Hippocampal formation (tissue), 2 donors: ENCODE measurements at places on chromosomes 5 and 9.

GRCh38 chr9:104858271-104858670 is 69.7 kb downstream of the ABCA1 start:
- DNase-seq = no peak

- DNase-seq = no peak
These were observed 516.5 kb downstream of the KIF4B start for GRCh38 chr5:155530046-155530445.

DNA sequence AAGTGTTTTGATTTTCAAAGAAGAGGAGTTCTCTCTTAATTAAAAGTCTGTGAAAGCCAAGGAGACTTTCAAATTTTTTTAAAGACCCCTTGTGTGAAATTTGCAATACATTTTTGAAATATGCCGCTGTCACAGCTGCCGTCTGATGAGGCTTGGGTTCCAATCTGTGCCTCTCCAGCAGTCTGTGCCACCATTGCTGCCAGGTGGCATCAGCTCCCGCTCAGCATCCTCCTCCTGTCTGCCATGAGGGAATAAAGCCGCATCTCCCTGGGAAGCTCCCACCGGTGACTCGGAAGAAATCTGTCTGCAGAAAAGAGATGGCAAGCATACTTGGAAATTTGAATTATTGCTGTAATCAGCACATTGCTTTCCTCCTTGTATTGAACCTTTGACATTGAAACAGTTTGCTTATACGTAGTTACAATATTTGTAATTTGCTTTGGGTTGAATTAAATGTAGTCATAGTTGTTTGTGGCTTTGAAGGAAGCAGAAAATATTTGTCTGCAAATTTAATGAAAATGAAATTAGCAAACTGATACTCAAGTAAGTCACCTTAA is 145.7 kb upstream of the SNX2 start:
- no peak for DNase-seq

DNA sequence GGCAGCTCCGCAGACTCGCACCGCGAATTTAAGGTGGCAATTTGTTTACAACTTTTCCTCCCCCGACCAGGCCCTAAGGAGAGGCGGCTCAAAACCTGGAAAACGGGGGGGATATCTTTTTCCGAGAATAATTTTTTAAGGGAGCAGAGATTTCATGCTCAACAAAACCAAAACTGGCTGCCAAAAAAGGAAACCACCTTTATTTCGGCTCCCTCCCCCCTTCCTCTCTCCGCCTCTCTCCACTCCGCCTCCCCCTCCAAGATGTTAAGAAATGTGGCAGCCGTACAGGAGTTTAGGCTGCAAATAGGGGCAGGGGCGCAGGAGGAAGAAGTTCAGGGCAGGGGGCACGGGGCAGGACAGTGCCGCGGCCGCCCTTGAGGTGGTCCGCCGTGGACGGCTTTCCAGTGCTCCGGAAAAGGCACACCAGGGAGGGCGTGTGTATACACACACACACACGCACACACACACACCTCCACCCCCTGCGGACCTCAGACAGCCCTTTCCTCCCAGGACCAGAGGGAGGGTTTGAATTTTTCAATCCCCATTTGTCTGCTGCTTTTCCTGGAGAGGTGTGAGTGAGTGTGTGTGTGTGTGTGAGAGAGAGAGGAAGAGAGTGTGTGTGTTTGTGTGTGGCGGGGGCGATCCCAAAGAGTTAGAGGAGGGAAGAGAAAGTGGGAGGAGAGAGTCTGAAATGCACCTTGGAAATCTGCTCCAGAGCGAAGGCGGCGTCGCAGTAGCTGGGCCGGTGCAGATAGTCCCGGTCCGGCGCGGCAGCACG is 9.1 kb downstream of the PTCH1 start:
- DNase-seq = peak; percentile 83

GRCh38 chr5:53211799-53212198 is 102.2 kb upstream of the MOCS2 start:
- DNase-seq = no peak

DNA sequence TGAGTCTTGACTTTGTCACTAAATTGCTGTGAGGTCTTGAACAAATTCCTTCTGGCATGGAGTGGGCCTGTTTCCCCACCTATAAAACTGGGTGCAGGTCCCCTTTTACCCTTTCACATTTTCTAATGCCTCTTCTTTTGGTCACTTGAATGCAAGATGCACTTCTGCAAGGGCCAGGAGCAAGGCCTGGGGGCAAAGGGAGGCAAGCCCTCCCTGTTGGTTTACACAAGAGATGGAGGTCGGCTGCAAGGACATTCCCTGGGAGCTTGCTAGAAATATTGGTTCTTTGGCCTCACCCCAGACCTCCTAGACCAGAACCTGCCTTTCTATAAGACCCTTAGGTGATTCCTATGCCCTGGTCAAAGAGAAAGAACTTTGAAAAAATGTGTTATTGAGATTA is 5.8 kb downstream of the FOXE1 start:
- DNase-seq = no peak

GRCh38 chr5:169175733-169176132 is 125.2 kb downstream of the SLIT3 start:
- DNase-seq = no peak

DNA sequence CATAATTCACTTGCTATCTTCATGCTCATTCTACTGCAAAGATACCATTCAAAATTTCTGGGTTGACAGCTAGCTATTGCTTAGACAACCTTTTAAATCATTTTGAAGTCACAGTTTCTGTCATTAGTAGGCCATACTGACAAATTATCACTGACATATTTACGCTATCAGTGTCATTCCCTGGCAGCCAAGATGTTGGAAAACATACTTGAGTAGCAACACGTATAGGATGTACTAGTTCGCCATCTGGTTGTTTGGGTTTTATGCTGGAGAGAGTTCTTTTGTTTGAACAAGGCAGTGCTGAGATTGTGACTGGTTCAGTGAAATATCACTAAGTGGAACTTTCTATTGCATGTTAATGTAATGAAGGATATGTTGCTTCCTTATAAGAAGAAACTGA is 621.9 kb downstream of the DTWD2 start:
- DNase-seq = no peak

GRCh38 chr9:5783982-5784381 is 48.9 kb downstream of the ERMP1 start:
- DNase-seq = no peak

DNA sequence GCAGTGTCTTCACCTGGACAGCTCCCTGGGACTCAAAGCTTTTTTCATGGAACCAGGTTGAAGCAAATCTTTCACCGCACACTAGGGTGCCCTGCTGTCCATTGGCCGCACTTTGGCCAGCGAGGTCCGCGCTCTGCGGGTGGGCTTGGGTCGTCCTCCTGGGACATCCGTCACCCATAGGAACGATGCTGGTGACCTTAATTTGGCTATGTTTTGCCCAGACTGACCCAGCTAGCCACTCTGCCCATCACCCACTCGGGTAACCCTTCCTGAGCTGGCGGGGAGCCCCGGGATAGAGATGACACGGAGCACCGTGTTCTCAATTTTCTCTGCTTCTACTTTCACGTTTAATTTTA is 25.9 kb downstream of the ZDHHC11B start:
- no peak for DNase-seq

GRCh38 chr9:83633255-83633654 is 10.3 kb downstream of the IDNK start:
- no peak for DNase-seq
